ENCODE measurements at places on chromosomes 6 and 20.

DNA sequence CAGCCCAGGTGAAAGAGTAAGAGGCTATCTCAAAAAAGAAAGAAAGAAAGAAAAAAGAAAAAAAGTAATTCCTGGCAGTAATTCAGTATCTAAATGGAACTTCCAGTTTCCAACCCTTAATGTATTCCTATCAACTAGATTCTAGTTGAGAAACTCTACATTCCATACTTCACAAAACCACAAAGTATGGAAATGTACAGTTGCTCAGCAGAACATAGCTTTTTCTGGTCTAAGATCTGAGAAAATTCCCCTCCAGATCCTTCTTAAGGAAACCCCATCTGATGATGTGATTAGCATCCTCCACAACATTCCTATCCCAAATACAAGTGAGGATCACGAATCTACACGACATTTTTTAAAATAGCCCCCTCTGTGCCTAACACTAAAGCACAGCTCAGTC lies 3.6 kb downstream of the ARMH2 start:
- DNase-seq = no peak

DNA sequence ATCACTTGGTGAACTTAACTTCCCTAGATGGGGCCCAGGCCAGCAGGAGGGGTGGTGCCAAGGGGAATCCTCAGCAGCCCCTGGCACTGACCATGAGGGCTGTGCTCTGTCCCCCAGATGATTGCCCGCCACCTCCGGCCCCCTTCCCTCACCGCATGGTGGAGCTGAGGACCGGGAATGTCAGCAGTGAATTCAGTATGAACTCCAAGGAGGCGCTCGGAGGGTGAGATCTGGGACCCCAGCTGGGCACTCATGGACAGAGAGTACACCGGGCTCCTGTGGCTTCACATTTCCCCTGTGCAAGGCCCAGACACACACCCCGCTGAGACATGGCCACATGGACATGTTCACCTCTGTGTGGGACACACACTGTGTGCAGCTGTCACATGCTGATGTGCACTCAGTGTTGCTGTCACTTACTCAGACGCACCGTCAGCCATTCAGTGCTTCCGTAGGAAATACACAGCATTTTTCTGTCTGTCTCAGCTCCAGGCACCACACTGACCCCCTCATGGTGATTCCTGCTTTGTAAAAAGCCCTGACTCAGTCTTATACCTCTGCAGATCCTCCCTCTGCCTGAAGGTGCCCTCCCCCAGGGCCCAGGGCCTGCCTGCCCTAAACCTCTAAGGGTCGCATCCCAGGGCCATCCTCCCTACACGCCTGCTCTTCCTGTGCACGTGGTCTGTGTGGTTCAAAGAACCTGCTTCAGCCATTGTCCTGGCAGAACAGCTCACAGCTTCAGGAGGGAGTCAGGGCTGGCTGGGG lies 4.4 kb downstream of the MYLK2 start:
- DNase-seq = no peak

DNA sequence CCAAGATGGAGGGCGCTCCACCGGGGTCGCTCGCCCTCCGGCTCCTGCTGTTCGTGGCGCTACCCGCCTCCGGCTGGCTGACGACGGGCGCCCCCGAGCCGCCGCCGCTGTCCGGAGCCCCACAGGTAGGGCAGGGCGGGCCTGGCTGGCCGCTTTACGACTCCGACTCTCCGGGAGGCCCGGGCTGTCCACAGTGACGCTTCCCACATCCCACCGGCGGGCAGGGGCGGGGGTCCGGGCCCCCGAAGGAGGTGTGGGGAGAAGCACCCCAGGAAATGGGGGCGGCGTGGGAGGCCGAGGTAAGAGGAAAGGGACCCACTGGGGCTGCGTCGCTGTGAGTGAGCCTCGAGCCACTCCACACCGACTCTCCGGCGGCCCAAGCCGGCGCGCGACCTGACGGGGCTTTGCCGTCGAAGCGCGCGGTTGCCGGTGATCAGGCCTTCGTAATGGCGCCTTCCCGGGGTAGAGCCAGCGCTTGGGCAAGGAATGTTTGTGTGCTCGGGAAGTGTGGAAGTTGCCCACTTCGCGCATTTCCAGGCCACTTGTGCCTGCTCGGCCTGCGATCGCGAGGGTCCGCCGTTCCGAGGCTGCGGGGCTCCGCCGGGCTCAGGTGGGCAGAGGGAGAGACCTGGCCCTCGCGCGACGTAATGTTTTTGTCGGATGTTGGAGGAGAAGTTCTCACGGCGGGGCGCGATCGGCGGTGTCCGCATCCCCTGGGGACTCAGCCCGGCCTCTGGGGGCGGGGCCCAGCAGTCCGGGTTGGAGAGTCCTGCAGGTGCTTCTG lies 427 bp downstream of the GINM1 start:
- peak; percentile 64 for DNase-seq

DNA sequence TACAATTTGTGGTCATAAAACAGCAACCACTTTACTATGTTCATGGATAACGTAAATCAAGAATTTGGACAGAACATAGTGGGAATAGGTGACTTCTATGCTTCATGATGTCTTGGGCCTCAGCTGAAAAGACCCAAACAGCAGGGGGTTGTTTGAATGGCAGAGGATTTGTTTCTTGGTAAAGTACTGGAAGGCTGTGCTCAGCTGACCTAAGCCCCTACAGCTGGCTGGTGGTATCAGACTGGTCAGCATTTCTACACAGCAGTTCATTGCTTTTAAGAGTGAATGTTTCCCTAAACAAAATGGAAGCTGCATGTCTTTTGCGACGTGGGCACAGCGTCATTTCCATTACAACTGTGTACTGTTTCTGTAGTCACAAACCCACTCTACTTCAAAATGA lies 148.5 kb upstream of the DEFB112 start:
- no peak for DNase-seq

DNA sequence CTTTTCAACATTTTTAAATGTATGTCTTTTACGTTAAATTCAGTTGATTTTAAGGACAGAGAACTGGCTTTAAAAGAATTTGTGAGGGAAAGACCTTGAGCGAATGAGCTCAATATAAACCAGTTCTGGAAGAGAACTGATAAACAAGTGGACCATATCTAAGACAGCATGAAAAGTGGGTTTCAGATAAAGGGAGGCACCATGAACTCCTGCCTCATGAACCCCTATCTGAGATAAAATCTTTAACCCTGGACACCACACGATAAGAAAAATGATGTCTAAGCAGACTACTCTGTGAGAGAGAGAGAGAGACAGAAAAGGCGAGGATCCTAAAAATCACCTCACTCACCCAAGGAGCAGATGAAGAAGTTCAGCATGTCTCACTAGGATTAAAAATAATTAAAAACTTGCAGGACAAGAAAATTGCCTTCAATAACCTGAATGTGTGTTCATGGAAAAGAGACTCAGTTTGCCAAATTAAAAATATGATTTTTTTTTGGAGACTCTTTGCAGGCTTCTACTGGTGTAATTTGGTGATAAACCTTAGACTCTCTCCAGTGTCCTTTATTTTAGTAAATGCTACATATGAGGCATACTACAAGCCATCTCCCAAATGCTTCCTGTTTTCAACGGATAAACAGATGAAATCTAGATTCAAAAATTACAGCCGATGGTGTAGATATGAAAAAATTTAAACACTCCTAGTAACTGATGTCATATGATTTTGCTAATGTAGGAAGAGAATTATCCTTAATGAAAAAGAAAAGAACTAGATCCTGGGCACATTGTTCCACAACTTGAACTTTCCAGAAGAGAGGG lies 299.5 kb downstream of the ADGB start:
- no peak for DNase-seq

- no peak for DNase-seq
Measured at GRCh38 chr20:4810426-4811019, 88.8 kb downstream of the PRND start.

DNA sequence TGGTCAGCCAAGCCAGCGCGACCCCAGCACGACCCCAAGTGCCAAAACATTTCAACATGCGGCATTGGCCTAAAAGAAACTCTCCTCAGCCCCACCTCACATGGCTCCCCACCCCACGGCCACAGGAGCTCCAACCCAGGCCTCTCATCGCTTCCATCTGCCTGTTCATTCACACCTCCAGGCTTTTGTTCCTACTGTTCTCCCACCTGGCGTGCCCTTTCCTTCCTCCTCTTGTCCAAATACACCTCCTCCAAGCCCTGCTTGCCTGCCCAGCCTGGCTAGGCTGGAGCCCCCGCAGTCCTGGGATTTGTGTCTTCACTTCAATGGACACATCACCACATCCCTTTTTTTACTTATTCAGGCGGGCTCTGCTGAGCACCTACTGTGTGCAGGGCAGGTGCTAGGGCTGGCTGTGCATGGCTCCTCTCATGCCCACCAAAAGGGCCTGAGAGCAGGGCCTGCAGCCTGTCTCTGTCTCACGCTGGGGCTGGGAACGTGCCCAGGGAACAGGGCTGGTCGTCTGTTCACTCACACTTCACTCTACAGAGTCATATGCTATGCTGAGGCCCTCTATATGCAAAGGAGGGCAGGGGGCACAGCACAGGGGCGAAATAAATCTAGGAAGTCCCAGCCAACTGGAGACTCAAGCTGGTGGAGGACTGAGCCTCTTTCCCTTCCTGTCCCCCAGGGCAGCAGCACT lies 61.1 kb downstream of the GRM4 start:
- no peak for DNase-seq

DNA sequence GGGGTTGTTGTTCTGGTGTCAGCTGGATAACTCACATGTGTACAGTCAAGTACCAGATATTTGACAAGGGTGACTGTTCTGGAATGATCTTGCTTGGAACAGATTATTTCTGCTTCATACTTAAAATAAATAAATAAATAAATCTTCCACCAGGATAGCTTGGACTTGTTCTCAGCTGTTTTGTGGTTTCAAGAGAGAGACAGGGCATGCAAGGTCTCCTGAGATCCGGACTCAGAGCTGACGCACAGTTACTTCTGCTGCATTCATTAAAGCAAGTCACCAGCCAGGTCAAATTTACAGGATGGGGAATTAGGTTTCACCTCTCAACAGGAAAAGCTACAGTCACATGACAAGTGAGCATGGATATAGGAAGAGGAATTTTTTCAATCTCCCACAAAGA lies 285.0 kb upstream of the SPTLC3 start:
- DNase-seq = no peak

- no peak for DNase-seq
Measured at GRCh38 chr20:33753763-33754162, 22.0 kb downstream of the ZNF341 start.

DNA sequence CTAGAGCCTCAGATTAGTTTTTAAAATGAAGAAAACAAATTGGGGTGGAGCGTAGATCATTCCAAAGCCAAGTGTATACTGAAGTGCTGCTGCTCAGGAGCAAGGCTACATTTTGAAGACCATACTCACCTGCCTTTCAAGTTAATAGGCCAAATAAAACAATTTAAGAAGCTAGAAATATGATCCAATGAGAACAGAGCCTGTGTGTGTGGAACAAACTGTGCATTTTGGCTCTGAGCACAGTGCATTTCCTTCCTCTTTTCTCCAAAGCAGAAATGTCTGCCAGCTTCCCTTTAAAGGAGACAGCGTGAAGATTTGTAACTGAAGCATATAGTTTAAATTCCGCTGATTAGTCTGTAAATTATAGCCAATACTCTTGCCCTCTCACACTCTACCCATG lies 3.2 kb upstream of the IFNGR1 start:
- DNase-seq = no peak

DNA sequence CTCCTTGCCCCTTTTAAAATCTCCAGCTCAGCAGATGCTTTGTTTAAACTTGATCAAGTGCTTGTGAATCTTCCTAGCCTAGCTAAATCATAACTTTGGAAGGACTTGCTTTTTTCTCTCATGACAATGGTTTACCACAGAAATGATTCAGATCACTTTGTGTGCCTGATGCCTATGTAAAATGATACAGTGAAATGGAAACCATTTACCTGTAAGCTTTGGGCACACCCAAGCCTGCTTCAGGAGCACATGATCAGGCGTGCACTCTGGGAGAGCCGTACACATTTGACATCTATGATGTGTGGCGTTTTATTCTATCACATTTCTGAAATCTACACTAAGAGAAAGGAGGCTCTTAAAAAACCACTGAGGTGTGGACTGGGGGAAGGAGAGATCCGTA lies 41.1 kb downstream of the PTPN1 start:
- no peak for DNase-seq

GRCh38 chr6:168934660-168935627 lies 318.7 kb downstream of the THBS2 start:
- DNase-seq = no peak

DNA sequence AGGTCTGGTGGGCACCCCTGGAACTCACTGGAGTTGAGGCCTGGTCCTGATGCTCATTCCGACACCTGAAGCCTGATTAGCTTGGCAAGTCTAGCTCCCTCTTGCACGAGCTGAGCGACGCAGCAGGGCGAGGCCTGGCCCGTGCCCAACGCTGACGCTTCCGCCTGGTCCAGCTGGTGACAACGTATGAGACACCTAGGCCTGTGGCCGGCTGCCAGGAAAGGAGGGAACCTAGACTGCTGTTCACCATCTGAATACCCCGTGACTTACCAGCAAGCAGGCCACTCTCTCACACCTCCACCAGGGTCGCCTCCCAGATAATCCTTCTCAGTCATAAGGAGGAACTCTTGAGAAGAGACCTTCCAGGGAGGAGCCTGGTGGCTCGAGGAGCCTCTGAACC lies 24.5 kb downstream of the YTHDF1 start:
- DNase-seq = no peak

DNA sequence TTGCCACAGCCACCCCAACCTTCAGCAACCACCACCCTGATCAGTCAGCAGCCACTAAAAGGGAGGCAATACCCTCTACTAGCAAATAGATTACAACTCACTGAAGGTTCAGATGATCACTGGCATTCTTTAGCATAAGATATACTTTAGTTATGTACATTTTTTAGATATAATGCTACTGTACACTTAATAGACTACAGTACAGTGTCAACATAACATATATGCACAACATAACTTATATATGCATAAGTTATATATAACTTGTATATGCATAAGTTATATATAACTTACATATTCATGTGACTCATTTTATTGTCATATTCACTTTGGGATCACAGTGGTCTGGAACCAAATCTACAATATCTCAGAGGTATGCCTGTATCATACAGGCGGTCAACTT lies 61.7 kb downstream of the GMDS start:
- no peak for DNase-seq

DNA sequence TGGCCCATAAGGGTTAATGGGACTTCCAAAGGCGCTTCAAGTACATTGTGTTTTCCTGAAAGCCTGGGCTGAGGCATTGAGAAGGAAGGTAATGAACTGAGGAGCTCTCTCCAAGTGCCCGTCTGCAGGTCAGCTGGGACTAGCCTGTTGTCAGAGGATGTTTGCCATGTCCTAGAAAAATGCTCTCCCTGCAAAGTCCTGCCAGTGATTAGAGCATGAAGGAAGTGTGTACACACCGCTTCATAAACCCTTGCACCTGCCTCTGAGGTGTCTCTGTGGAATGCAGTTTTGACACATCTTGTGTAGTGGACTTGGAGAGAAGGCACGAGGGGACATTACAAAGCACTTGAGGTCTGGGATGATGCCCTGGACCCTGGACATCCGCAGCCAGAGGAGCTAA lies 506.7 kb downstream of the KIF16B start:
- no peak for DNase-seq

DNA sequence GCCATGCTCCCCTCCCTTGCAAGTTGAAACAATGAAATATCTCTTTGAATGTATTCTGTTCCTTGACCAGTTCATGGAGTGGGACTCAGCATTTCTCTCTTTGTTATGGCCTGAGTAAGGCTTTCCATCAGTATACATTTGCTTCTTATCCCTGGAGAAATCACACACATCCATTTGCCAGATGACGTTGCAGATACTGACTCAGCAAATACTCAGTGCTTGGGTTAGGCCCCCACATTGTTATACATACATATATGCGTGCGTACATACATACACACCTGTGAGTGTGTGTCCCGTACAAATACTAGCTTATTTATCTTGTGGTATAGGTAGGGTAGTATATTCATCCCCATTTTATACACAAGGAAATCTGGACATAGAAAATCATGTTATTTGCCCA lies 72.4 kb downstream of the PLG start:
- DNase-seq = no peak

- DNase-seq = no peak
Measured at GRCh38 chr6:16633465-16633864, 127.8 kb downstream of the ATXN1 start.
